ENCODE measurements at places on chromosomes 12 and 14.

DNA sequence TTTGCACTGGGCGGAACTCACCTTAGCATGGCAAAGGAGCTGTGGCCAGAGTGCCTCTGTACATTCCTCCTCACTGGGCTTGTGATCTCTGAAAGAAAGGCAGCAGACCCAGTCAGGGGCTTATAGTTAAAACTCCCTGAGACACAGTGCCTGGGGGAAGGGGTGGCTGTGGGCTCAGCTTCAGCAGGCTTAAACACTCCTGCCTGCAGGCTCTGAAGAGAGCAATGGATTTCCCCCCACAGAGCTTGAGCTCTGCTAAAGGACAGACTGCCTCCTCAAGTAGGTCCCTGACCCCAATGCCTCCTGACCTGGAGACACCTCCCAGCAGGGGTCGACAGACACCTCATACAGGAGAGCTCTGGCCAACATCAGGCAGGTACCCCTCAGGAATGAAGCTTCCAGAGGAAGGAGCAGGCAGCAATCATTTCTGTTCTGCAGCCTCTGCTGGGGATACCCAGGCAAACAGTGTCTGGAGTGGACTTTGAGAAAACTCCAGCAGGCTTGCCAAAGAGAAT is 327.5 kb upstream of the SLC16A7 start:
- no peak for DNase-seq

GRCh38 chr12:26153421-26154154 is 28.8 kb upstream of the BHLHE41 start:
- no peak for DNase-seq

DNA sequence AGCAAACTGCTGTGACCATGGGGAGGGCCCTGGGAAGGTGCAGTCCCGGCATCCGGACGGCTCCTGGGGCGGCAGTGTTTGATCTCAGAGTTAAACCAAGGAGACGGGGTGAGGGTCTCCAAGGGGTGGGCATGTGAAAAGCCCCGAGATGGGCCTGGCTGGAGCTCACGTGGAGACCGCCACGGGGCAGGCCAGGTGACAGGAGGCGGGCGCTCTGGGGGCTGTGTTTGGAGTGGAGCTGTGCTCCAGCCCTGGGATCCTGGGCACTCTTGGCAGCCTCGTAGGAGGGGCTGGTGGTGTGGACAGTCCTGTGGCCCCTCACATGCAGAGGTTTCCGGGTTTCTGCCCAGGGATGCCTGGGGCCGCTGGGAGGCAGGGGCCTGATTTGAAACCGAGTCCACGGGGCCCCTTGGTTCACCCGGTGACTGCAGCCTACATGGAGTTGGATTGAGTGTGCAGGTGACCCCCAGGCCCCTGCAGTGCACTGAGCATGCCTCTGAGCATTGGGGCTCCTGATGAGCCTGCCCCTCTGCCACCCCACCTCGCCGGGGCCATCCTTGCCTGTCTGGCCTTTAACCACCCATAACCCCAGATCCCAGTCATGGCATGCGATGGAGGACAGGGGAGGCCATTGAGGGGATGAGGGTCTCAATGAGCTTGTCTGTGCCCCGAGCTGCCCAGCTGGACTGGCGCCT is 8.4 kb downstream of the KIF26A start:
- no peak for DNase-seq

DNA sequence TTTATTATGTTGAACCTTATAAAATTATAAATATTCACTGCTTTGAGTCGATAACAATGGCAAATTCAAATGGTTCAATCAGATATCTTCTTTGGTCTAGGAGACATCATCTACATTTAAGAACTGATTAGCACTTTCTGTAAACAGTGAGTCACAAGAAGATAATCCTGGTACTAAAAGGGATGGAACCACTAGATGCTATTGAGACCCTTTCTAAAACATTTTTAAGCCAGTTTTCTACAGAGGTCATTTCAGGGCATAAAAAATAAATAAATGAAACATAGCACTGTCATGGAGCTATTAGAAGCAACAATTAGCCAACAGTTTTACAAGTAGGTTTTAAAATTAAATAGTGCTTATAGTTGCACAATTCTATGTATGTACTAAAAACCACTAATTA is 212.2 kb downstream of the DUSP6 start:
- no peak for DNase-seq

DNA sequence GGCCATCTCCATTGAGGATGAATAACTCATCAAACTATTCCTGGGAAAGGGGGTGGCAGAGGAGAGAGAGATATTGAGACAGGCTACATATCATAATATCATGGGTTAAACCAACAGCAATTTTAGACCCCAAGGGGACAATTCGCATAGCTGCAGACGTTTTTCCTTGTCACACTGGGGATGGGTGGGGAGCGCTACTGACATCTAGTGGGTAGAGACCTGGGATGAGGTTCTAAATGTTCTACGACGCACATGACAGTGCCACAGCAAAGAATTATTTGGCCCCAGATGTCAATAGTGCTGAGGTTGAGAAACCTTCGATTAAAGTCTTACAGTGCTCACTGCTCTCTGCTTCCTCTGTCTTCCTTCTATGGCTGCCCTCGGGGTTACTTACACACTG is 425.6 kb downstream of the NRXN3 start:
- no peak for DNase-seq

GRCh38 chr12:69578283-69578682 is 7.0 kb upstream of the CCT2 start:
- DNase-seq, result no peak

DNA sequence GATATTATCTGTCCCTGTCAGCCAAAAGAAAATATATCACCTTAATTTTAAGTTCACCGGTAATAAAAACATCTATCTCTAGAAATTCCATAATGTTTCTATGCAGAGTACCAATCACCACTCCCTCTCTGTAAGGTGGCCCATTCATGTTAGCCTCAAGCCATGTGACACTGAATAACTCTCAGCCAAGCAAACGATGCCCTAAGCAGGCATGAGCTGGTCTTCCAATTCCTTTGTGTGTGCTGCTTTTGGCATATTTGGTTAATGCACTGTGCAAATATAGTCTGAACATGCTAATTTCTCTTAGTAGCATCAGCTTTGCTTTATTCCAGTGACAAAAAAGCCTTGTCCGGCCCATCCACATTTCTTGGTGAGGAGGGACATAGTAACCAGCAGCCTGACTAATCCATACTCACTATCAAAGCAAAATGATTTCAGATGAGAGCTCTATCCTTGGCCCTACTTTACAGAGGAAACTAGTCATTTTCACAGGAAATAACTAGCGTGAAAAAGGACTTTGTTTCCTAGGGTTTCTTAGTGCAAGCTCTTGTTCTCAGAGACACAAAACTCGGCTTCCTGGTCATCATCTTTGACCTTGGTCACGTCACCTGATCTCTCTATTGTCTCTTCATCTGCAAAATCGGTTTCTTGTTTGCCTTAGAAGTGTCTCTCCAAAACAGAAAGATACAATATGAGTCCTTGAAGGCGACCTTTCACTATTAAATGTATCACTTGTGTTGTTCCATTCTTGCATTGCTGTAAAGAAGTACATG is 59.2 kb upstream of the RTRAF start:
- DNase-seq, result no peak

DNA sequence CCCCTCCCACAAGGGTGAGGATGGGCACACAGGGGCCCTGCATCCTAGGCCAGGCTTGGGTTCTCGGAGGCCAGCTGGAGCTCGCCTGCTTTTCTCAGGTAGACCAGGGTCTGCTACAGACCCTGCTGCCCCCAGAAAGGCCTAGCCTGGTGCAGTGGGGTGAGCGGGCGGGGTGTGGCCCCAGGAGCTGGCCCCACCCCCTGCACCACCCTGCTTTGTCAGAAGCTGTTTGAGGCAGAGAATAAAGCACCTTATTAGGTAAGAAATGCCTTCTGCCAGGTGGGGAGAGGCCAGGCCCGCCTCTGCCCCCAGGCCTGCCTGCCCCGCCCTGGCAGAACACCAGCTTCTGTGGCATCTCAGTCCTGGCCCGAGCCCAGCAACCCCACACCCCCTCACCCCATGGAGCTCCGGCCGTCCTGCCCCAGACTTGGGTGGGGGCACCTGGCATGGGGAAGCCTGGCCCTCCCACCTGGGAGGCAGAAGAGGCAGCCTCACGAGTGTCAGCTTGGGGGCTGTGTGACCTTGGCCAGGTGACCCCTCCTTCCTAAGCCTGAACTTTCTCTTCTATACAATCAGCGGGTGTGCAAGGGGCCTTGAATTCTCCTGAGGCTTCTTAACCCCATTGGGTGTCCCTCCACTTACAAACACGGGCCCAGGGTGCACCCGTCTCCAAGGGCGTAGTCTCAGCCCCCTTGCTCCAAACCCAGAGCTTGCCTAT is 43.2 kb downstream of the KRT80 start:
- no peak for DNase-seq

DNA sequence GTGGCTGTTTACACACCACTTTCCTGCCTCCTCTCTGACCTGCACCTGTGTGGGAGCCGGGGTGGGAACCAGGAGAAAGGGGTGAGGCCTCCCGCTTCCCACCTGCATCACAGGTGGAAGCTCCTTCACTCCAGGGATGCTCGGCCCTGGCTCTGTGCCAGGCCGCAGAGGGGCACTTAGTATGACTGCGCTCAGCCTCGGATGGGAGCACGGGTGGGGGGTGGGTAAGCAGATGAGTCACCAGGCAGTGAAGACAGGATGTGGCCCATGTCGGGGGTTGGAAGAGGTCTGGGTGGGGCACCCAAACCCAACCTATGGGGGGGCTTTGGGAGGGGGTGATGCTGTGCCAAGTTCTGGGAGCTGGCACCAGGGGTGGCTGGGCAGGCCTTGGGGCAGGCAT is 7.4 kb upstream of the CYP46A1 start:
- DNase-seq, result no peak

- no peak for DNase-seq
Observed at GRCh38 chr14:71698027-71698426, 234.2 kb upstream of the RGS6 start.

DNA sequence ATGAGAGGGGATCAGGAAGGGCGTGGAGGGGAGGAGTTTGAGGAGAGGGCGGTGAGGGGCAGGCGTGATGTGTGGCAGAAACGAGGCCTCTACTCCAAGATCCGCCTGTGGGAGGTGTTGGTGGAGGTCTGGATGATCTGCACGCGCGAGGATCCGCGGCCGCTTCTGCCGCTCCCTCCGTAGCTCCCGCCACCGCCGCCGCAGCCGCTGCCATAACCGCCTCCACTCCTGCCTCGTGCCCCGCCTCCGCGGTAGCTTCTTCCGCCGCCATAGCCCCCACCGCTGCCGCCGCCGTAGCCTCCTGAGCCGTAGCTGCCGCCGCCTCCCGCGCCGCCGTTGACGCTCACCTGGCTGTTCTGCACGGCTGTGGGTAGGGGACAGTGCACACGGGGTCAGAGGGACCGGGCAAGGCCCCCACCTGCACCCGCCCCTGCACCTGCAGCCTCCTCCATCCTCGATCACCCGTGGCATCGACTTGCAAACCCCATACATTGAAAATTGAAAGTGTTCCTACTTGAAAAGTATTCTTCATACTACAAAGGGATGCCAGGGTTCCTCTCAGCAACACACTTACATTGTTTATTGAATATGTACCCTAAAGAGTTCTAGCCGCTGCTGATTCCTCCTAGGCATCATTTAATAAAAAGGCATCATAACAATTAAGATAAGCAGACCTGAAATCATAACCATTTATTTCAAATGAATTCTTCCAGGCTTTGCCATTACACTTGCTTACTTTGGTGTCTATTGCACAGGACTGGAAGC is 11.1 kb upstream of the KRT1 start:
- DNase-seq, result no peak

DNA sequence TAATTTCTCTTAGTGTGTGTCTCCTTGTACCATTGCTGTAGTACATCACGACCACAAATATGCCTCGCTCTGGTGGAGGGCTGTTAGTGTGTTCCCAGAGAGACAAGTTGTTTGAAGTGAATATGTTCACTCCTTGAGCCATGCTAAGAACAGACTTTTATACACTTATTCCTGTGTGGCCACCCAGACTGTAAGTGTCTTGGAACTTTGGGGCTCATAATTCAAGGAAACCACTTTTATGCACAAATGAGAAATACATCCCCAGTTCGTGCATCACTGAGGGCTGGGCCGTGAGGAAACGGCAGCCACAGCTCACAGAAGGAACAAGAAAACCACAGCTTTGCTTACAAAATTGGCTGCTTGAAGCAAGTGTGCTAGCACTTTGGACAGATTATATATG is 362.2 kb upstream of the DDHD1 start:
- DNase-seq, result no peak

DNA sequence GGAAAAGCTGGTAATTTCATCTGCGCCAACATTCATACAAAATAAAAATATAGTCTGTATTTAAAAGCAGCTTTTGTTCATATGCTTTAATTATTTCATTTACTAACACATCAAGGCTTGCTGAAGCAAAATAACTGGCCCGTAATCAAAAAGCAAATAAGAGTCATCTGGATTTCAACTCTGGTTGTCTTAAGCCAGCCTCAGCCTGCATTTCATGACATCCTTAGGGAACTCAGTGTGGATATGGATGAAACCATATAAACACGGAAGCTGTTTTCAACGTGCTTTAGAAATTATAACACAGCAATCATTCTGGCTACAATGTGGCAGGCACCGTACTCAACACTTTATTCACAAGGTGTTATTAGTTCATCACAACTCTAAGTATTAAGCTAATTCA is 852 bp downstream of the COX16 start:
- no peak for DNase-seq

GRCh38 chr14:59132796-59133494 is 55.5 kb upstream of the DAAM1 start:
- DNase-seq, result no peak

- no peak for DNase-seq
Observed at GRCh38 chr12:15597125-15597830, 191.9 kb downstream of the EPS8 start.

DNA sequence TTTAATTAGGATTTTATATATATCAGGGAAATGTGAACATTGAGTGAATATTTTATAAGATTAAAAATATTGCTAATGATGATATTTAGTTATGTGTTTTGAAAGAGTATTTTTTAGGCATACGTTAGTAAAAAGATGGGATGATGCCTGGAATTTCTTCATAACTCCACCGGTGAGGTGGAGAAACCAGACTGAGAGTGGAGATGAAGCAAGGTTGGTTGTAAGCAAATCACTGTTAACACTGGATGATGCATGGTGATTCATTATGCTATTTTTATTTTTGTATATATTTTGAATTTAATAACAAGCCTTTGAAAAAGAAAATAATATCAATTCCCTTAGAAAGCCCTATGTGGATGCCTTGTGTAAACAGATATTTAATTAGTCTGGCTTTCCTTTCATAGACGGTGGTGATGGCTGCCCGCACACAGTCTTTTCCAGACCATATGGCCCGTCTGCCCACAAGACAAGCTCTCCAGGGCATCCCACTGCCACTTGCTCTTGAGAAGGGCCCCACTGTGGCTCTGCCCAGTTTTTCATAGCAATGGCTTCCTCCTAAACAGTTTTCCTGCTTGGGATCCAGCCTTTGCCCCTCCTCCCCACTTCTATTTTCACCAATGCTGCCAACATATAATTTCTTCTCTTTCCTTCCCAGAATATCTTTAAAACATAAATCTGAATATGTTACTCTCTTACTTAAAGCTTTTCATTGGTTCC is 95.4 kb downstream of the HELB start:
- no peak for DNase-seq

DNA sequence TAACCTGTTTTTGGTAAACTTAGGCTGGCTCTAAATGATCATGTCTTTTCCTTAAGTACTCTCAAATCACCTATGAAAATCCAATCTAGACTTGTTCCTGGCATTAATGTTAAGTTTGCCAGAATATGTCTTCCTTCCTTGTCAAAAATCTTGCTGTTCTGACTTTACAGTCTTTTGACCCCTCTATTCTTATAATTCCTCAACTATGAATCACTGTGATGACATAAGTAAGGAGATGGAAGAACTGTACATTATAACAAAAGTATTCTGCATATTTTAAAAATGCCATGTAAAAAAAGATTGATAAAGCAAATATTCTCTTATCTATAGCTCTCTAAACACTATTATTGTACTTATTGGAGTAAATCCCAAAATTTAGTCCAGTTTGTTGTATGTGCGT is 51.4 kb upstream of the BAZ1A start:
- no peak for DNase-seq

Measured in SHP77 (cell line).